ENCODE measurements at places on chromosomes 7 and 10. TPM values are rescaled to one million over a fixed set of nuclear protein-coding genes. Genes with fewer than 3 reads are reported as not detected.

DNA sequence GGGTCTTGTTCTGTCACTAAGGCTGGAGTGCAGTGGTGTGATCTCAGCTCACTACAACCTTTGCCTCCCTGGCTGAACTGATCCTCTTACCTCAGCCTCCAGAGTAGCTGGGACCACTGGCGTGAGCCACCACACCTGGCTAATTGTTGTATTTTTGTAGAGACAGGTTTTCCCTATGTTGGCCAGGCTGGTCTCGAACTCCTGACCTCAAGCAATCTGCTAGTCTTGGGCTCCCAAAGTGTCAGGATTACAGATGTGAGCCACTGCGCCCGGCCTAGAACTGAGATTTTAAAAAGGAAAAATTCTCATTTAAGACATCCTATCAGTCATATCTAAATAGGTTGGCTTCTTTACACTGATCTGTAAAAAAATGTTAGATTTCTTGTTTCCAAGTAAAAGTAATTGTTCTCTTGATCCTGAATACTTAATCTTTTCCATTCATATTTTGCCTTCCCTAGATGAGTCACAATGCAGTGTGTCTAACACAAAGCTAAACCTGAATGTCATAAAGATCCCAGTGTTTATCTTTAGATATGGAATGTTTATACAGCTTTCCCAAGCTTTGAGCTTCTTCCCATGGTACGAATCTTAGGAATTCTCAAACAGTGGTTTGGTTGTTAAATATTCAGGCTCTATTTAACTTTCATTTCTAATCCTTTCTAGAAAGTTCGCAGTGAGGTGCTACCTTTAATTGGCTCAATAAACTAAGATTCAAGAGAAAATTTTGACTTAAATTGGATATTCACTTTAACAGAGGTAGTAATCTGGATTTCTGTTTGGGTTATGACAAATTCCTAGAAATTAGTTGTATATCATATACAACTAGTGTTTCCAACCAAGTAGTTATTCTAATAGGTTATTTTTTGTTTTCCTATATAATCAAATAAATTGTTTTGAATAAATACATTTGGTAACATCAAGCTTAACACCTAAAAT is 12.1 kb upstream of the LAMB1 start:
- peak; percentile 85 for DNase-seq

DNA sequence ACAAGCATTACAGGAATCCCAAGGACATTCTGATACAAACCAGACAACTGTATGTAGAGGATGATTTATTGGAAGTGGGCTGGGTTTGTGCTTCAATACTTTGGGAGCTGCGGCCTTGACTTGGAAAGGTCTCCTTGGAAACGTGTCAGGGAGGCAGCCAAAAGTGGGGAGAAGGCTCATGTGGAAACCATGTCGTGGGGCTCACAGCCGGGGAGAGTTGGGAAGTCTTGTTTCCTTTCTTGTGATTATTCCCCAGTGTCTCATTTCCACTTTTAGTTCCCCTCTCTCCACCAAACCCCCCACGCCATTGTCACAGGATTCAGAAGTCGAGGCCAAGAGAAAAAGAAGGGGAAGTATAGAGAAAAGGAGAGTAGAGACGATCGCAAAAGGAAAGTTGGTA is 53.9 kb upstream of the SFMBT2 start:
- DNase-seq: no peak

GRCh38 chr10:30791197-30791611 is 161.7 kb upstream of the LYZL2 start:
- DNase-seq: no peak

- DNase-seq: peak; percentile 42
Measured at GRCh38 chr7:91636129-91636724, 244.3 kb downstream of the MTERF1 start.

DNA sequence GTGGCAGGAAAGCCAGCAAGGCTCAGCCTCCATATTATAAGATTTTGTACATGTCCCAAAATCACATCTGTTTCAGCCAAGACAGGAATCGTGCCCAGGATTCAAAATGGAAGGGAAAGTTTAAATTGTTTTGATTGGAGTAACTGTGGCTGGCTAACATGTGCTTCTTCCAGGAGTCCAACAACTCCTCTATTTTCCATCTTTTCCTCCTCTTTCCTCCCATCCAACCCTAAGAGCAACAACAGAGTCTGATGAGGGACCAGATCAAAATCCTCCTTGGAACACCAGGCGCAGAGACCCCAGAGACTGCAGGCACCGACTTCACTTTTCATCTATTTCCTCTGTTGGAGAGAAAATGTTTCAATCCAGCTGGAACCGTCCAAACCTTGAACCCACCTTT is 36.0 kb upstream of the SVIL start:
- DNase-seq: no peak

DNA sequence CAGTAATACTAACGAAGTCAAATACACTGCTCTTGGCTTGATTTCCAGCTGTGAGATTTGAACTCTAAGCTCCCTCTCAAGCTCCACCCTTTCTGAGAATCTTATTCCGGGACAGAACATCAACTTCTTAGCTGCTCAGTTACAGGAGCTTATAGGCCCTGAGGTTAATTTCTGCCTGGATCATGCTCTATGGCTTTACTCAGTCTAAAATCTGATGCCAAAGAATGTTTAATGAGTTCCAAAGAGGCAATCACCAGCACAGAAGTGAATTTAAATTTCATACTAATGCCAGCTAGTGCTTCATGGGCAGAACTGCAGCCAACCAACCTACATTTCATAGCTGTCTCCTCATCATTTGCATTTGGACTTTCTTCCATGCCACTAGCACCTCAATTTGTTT is 707.2 kb downstream of the MAGI2 start:
- no peak for DNase-seq

The ACTR1A gene
- 124 TPM for total RNA-seq

The CNPY1 gene
- total RNA-seq: not detected

The ACTR3C gene
- total RNA-seq: not detected

The FGFBP3 gene
- total RNA-seq: 1.4 TPM
